Karpas-422 (cell line): ENCODE measurements at places on chromosomes 1 and 21. TPM values are rescaled to one million over a fixed set of nuclear protein-coding genes. Genes with fewer than 3 reads are reported as not detected.

KCNJ6 gene
- not detected in 2 replicates for total RNA-seq

RYR2 gene
- not detected in 2 replicates for total RNA-seq

RGS13 gene
- 176 and 462 TPM in 2 replicates for total RNA-seq

FAM151A gene
- total RNA-seq, result not detected in 2 replicates

CLDN17 gene
- total RNA-seq, result not detected in 2 replicates
